Lung (tissue), 17 donors: ENCODE measurements at places on chromosomes 1 and 21. TPM values are rescaled to one million over a fixed set of nuclear protein-coding genes. Genes with fewer than 3 reads are reported as not detected.
A peak's percentile ranks its signal among the peaks of the same experiment; 100 is the strongest.

SMPDL3B gene
- 16.5 TPM for total RNA-seq

FHAD1 gene
- total RNA-seq: 12.5 TPM

LMOD1 gene
- total RNA-seq: 25.1 TPM

DNA sequence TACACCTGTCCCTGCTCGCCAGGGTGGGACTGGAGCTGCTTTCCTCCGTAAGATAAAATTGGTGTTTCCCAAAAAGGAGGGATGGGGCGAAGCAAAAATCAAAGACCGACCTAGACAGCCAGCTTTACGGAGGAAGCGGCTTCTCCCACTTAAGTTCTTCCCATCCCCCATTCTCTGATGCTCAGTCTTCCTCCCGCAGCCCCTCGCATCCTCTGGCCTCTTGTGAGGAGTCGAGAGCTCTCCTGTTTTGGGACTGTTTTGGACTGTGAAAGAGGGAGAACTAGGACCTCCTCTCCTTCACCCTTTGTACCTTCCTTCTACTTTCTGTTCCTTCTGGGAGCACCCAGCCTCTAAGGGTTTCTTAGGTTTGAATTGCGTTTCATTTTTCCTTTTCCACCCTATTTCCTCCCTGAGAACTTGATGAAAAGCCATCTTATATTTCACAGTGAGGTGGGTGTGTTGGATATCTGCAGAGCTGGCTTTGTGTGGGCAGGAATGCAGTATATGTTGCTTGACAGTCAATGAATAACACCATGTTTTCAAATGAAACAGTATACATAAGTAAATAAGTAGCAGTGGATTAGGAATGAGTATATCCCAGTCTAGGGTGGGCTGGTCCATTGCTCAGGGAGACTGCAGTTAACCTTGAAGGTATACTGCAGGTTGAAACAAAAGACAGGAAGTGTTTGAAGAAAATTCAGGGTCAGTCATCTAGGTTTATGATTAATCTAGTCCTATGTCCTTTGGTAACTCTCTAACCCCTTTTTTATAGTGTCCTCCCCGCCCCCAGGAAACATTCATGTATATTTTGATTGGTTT lies 848 bp downstream of the CTTNBP2NL start:
- DNase-seq: peak; percentile 55

GRCh38 chr1:48329486-48329885 lies 107.0 kb downstream of the SLC5A9 start:
- DNase-seq: no peak

- no peak for DNase-seq
These were observed 333.6 kb downstream of the KCNH1 start for GRCh38 chr1:210800301-210800700.

DNA sequence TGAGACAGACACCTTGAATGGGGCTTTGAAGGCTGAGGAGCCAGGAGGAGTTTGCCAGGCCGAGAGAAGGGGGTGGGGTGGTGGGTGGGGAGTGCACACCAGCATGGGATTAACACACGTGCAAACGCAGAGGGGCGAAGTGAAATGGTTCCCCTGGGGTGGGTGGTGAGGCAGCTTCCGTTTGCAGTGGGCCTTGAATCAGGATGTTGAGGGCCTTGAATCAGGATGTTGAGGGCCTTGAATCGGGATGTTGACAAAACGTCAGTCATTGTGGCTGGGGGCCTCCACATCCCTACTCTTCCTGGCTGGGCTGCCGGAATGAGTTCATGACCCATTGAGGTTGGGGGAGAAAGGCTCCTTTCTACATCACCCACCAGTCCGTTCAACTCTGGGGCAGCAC lies 16.6 kb downstream of the LDLRAP1 start:
- peak; percentile 51 for DNase-seq

DNA sequence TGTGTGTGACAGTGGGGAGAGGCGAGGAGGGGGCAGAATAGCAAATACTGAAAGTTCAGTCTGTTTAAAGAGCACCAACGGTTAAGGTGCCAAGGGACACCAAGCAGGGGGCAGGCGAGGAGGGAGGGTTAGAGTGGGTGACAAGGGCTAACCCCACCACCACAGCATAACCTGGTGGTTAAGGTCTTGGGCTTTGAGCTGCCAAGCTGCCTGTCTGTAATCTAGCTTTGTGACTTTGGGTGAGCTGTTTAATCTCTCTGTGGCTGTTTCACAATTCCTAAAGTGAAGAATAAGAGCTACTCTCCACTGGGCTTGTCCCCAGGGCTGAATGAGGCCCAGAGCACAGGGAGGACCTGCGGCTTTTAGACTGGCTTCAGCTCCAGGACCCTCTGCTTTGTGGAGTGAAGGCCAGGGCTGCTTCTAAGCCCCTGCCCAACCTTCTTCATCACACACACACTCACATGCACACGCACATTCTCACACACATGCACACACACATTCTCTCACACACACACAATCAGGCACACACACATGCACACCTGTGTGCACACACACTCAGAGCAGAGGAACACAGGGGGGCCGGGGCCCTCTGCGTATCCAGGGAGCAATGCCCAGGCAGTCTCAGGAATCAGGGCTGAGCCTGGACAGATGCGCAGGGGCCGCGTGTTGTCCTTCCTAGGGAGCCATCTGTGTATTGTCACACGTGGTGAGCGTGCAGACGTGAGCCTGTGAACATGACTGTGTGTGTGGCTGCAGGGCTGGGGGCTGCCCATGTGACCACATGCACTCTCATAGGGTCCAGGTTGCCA lies 101.6 kb upstream of the TARDBP start:
- peak; percentile 44 for DNase-seq

DNA sequence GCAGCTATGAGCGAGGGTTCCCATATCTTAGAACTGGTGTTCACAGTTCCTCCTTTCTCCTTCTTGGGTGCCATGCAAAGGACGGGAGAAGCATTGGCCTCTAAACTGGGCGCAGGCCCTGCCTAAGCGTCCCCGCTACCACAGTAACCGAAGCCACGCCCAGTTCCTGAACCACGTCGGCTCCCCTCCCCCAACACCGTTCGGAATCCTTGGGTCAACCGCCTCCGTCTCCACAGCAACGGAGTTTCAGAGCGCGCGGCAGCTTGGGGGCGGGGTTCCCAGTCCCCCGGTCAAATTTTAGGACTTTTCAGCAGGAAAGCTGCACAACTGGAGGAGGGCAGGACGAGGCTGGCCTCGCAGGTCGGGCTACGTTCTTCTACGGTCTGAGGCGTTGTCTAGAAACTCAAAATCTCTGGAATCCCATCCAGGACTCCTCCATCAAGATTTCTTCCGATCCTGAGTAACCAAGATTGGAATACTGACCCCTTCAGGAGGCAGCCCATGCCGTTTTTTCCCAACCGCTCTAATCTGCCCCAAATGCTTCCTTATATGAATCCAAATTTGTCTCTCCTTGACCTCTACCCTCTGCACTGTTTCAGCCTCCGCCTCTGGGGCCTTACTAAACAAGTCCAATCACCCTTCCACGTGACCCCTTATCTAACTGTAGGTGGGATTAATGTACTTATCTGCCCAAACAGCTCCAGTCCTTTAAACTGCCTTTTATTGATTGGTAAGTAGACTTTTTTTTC lies at the start of gene SPAG17:
SPAG17 (minus strand) TSS at position 145 of the 749 bp plus-strand sequence; CDS start at position 74, 71 bp downstream.
- DNase-seq: peak; percentile 91

GRCh38 chr1:3001471-3002348 lies 19.6 kb upstream of the ACTRT2 start:
- no peak for DNase-seq
